ENCODE measurements at places on chromosomes 1 and 21.

GRCh38 chr1:32741413-32742198 lies 39.0 kb upstream of the SYNC start:
- H3K27ac ChIP-seq = peak overlapping the region; percentile 81
- H3K4me1 ChIP-seq = peaks cover 6% of the 10 kb centered on the region
- H3K27me3 ChIP-seq = no peaks in the 10 kb centered on the region
- no peak for DNase-seq
- peak overlapping the region; percentile 59 for H3K4me3 ChIP-seq

GRCh38 chr1:200963076-200963475 lies 60.4 kb downstream of the KIF21B start:
- DNase-seq = no peak
- H3K27ac ChIP-seq = no peak overlapping the region
- H3K27me3 ChIP-seq = no peaks in the 10 kb centered on the region
- no peaks in the 10 kb centered on the region for H3K4me1 ChIP-seq

DNA sequence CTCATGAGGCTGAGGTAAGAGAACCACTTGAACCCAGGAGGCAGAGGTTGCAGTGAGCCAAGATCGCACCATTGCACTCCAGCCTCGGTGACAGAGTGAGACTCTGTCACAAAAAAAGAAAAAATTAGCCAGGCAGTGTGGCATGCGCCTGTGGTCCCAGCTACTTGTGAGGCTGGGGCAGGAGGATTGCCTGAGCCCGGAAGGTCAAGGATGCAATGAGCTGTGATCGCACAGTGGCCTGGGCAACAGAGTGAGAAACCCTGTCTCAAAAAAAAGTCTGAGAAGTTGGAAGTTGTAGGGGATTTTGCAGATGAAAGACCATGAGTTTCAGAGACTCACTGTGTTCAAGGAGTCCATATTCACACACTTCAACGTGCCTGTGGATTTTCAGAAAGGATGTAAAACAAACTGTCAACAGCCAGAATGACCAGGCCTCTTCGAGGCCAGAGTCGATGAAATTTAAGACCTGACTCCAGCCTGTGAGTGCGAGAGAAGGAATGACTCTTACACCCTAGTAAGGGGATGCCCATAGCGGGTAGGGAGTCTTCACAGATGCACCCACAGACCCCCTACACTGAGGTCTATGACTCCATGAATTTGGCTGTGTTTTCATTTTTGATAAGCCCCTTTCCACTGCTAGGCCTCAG lies 2.2 kb downstream of the S100A13 start:
- peaks cover 38% of the 10 kb centered on the region for H3K4me1 ChIP-seq
- H3K36me3 ChIP-seq = peaks cover 22% of the 10 kb centered on the region
- H3K4me3 ChIP-seq = no peak overlapping the region
- no peaks in the 10 kb centered on the region for H3K27me3 ChIP-seq
- H3K27ac ChIP-seq = no peak overlapping the region

- no peak overlapping the region for H3K27ac ChIP-seq
- peak; percentile 26 for DNase-seq
These were observed 39.0 kb upstream of the DPT start for GRCh38 chr1:168767894-168768584.

DNA sequence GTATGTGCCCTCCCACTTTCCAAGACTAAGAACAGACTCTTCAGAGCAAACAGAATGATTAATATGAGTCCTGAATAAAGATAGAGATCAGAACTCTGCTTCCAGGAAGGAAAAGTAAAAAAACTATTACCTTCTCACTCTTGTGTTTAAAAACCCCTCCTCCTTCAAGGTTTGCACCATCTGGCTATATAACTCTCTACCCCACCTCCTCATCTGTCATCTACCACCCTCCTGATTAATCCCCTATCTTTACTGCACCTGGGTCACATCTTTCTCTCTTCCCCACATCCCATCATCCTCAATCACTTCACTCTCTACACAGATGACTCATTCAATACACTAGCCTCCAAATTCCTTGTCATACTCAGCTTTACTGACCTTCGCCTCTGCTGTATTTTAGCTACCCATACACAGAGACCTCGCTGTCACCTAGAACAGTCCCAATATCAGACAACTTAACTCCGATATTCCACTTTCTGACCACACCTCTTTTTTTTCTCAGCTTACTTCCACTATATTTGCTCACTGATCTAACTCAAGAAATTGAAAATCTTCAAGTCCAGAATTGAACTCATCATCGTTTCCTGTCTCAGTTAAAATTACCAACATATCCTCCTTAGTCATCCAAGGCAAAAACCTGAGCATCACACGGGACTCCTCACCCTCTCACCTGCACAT lies 3.7 kb downstream of the SCMH1 start:
- no peak overlapping the region for H3K27ac ChIP-seq
- no peak for DNase-seq
- no peaks in the 10 kb centered on the region for H3K27me3 ChIP-seq
- peaks cover 22% of the 10 kb centered on the region for H3K4me1 ChIP-seq
- H3K4me3 ChIP-seq = no peak overlapping the region

GRCh38 chr1:173403996-173404395 lies 73.1 kb upstream of the PRDX6 start:
- H3K4me3 ChIP-seq = no peak overlapping the region
- H3K4me1 ChIP-seq = peaks cover 20% of the 10 kb centered on the region
- DNase-seq = no peak
- H3K27me3 ChIP-seq = no peaks in the 10 kb centered on the region

- H3K4me3 ChIP-seq = no peak overlapping the region
- no peaks in the 10 kb centered on the region for H3K4me1 ChIP-seq
- H3K27ac ChIP-seq = no peak overlapping the region
- no peaks in the 10 kb centered on the region for H3K36me3 ChIP-seq
These were observed 129.2 kb downstream of the MAGI3 start for GRCh38 chr1:113519556-113519955.

- H3K36me3 ChIP-seq = no peaks in the 10 kb centered on the region
- no peaks in the 10 kb centered on the region for H3K4me1 ChIP-seq
- no peaks in the 10 kb centered on the region for H3K27me3 ChIP-seq
- DNase-seq = no peak
- H3K4me3 ChIP-seq = no peak overlapping the region
These were observed 342.8 kb upstream of the KAZN start for GRCh38 chr1:14255711-14256110.

DNA sequence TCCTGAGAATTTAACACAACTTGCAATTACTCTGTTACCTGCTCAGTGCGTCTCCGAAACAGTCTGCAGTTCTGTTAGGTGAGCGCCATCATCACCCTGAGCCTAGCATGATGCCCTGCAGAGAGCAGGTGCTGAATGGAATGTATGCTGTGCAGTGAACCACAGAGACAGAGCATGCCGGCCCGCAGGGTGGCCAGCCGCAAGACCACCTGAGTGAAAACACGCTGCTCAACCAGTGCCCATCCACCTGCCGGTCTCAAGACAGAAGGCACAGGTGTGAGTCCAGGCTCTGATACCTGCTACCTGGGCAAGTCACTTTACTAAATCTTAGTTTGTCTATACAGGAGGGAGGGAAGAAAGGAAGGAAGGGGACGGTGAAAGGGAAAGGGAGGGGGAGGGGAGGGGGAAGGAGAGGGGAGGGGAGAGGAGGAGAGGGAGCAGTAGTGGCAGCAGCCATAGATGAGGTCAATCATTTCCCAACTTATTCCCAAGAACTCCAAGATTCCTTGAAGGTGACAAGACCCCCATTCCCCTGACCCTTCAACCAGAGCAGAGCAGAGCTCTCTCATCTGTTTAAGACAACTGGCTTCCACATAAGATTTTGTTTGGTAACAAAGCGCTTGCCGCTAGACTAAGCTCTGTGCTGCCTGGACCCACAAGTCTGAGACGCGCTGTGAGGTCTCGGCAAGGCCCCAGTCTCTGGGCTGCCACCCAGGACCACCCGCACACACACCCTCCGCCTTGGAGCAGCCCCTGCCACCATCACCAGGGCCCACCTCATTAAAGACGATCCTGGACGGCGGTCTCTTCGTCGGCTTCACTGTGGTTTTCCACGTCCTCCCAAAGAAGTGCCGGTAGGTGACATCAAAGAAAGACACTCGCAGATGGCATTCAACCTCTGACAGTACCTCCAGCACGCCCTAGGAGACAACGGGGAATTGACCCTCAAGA lies 14.5 kb downstream of the NPHP4 start:
- DNase-seq = no peak
- no peak overlapping the region for H3K27ac ChIP-seq
- H3K36me3 ChIP-seq = no peaks in the 10 kb centered on the region
- no peak overlapping the region for H3K4me3 ChIP-seq
- H3K27me3 ChIP-seq = no peaks in the 10 kb centered on the region
- H3K4me1 ChIP-seq = no peaks in the 10 kb centered on the region

DNA sequence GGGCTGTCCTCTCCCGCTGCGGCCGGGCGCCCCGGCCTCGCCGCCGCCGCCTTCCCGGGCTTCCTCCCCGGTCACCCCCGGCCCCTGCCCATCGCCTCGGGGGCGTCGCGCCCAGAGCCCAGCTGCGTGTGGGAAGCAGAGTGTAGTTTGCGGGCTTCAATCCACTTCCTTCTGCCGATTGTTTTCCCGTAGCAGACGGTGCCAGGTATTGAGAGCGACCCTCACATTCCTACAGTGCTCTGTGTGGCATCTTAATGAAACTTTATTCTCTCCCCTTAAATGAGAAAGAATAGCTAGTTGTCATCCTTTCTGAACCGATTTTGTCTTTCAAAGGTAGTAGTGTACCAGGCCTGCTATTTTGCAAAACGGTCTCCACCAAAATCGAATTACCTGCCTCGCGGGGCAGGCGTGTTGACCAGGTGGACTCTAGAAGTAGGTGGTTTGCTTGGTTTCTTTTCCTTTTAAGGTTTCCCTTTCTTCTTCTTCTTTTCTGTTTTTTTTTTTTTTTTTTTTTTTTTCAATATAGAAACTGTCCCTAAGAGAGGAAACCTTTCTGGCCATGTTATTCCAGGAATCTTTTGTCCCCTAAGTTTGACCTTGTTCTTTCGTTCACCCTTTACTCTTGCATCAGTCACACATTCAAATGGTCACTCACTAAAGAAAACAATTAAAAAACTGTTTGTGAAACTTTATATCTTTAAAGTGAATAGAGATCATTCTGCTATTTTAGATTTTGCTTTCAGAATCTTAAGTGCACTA lies 881 bp downstream of the USP25 start:
- H3K4me3 ChIP-seq = peak overlapping the region; percentile 83
- no peak for DNase-seq
- H3K27ac ChIP-seq = peak overlapping the region; percentile 95
- no peaks in the 10 kb centered on the region for H3K36me3 ChIP-seq
- H3K4me1 ChIP-seq = peaks cover 28% of the 10 kb centered on the region

GRCh38 chr21:26845066-26845758 lies at the start of gene ADAMTS1:
ADAMTS1 (minus strand) TSS chr21:26845409; CDS start chr21:26844954, 455 bp downstream.
- no peaks in the 10 kb centered on the region for H3K27me3 ChIP-seq
- H3K4me3 ChIP-seq = peak within 1 kb of the TSS; percentile 65
- peak within 1 kb of the TSS; percentile 90 for H3K27ac ChIP-seq
- peak; percentile 92 for DNase-seq

DNA sequence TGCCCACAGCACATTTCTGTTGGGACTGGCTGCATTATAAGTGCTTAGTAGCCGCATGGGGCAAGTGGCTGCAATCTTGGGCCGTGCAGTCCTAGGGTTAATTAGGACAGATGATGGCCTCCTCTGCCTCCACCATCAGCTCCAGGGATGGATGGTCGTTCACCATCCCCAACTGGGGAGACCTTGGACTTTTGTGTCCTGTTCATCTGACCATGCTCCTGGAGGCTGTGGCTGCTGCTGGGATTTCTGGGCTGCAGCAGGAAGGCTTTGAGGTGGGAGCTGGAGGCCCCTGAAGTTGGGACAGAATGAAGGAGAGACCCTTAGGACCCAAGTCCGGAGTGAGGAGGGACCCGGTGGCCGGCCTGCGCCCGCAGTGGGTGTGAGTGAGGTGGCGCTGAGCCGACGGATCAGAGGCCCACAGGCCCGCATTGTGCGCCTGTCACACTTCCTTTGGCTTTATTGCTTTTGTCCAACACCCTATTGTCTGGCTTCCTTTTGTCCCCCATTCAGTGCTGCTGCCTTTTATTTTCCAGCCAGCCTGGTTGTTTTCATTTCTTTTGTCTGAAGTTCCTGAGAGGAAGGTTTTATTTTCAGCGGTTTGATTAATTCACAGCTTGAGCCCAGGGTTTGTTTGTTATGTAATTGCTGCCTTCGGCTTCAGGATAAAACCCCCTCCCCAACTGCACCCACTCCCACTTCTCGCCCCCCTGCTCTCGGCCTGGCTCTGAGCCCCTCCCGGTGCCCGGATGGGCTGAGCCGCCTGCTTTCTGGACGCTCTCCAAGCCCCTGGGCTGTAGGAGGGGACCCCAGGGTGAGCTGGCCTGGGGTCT lies 35.6 kb downstream of the SOX13 start:
- H3K36me3 ChIP-seq = no peaks in the 10 kb centered on the region
- DNase-seq = no peak
- no peaks in the 10 kb centered on the region for H3K27me3 ChIP-seq
- peak overlapping the region; percentile 6 for H3K27ac ChIP-seq
